ENCODE measurements at places on chromosomes 3 and 15.
A peak's percentile ranks its signal among the peaks of the same experiment; 100 is the strongest.

DNA sequence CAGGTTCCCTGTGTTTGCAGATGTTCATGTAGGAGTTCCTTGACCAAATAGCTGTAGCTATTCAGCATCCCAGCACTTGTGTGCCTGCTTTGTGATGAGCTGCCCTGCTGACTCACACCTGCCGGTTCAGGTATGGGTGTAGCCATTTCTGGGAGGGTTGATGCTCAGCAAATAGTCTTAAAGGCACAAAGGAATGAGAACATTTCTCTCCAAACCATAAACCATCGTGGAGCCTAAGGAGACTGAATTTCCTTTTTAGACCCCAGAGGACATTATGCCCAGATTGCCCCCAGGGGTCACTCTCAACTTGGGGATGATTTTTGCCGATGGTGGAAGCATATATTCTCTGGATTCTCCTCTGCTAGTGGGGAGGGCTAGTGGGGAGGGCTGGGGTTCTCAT, 80.6 kb downstream of the ADAMTSL3 start:
- H3K27ac ChIP-seq = no peak overlapping the region
- H3K36me3 ChIP-seq = no peaks in the 10 kb centered on the region
- DNase-seq = no peak
- H3K27me3 ChIP-seq = no peaks in the 10 kb centered on the region

- H3K4me3 ChIP-seq = no peak overlapping the region
- H3K4me1 ChIP-seq = no peaks in the 10 kb centered on the region
- no peak overlapping the region for H3K27ac ChIP-seq
- no peak for DNase-seq
Measured at GRCh38 chr3:184884359-184885017, 72.5 kb downstream of the VPS8 start.

GRCh38 chr3:26193558-26193957, 403.7 kb downstream of the OXSM start:
- no peak overlapping the region for H3K4me3 ChIP-seq
- H3K27ac ChIP-seq = no peak overlapping the region
- DNase-seq = no peak
- H3K27me3 ChIP-seq = no peaks in the 10 kb centered on the region
- H3K4me1 ChIP-seq = no peaks in the 10 kb centered on the region
- no peaks in the 10 kb centered on the region for H3K36me3 ChIP-seq

GRCh38 chr15:89439764-89440163, 56.6 kb downstream of the RHCG start:
- no peaks in the 10 kb centered on the region for H3K36me3 ChIP-seq
- H3K4me1 ChIP-seq = no peaks in the 10 kb centered on the region
- H3K27me3 ChIP-seq = no peaks in the 10 kb centered on the region
- H3K27ac ChIP-seq = no peak overlapping the region
- DNase-seq = no peak

DNA sequence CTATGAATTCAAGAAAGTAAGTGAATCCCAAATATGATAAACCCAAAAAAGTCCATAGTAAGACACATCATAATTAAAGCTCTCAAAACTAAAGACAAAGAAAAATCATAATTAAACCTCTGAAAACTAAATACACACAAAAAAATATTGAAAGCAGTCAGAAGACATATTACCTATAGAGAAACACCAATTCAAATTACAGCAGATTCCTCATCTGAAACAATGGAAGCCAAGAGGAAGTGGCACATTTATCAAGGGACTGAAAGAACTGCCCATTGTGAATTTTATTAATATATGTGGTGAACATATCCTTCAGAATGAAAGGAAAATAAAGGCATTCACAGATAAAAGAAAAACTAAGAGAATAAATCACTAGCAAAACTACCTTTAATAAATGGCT, 128.2 kb downstream of the SCAPER start:
- H3K4me3 ChIP-seq = no peak overlapping the region
- no peak for DNase-seq
- H3K27me3 ChIP-seq = no peaks in the 10 kb centered on the region

- no peak overlapping the region for H3K4me3 ChIP-seq
- H3K27ac ChIP-seq = no peak overlapping the region
- H3K36me3 ChIP-seq = no peaks in the 10 kb centered on the region
Measured at GRCh38 chr3:143783851-143784370, 64.4 kb downstream of the SLC9A9 start.

DNA sequence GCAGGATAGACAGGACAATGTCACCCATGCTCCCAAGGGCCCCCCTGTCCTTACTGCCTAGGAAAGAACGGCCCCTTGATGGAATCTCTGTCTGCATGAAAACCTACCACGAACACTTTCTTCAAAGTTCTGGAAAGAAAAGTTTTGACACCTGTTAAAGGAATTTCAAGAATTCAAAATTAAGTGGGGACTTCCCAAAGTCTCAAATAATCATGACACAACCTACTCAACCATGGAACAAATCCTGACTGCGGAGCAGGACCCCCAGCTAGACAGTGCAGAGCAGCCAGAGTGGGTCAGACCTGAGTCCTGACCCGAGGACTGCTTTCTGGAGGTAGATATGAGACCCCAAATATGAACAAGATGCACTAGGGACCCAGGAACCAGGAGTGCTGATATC, 245.3 kb upstream of the NSMCE3 start:
- no peaks in the 10 kb centered on the region for H3K27me3 ChIP-seq
- H3K27ac ChIP-seq = no peak overlapping the region

- H3K36me3 ChIP-seq = peaks cover 61% of the 10 kb centered on the region
- no peaks in the 10 kb centered on the region for H3K27me3 ChIP-seq
- DNase-seq = no peak
- H3K4me3 ChIP-seq = no peak overlapping the region
Measured at GRCh38 chr15:58882243-58882642, 51.2 kb downstream of the SLTM start.

GRCh38 chr15:58314593-58315216, 117.1 kb upstream of the LIPC start:
- no peak overlapping the region for H3K4me3 ChIP-seq
- no peaks in the 10 kb centered on the region for H3K4me1 ChIP-seq
- no peak for DNase-seq
- H3K27ac ChIP-seq = no peak overlapping the region

- H3K27me3 ChIP-seq = no peaks in the 10 kb centered on the region
- DNase-seq = no peak
- no peak overlapping the region for H3K4me3 ChIP-seq
- no peak overlapping the region for H3K27ac ChIP-seq
- no peaks in the 10 kb centered on the region for H3K4me1 ChIP-seq
Measured at GRCh38 chr15:63448266-63448665, 56.1 kb upstream of the USP3 start.

GRCh38 chr15:101481381-101481705, 8.2 kb downstream of the PCSK6 start:
- H3K27ac ChIP-seq = no peak overlapping the region
- no peak for DNase-seq
- no peaks in the 10 kb centered on the region for H3K36me3 ChIP-seq
- H3K27me3 ChIP-seq = no peaks in the 10 kb centered on the region
- H3K4me1 ChIP-seq = no peaks in the 10 kb centered on the region

DNA sequence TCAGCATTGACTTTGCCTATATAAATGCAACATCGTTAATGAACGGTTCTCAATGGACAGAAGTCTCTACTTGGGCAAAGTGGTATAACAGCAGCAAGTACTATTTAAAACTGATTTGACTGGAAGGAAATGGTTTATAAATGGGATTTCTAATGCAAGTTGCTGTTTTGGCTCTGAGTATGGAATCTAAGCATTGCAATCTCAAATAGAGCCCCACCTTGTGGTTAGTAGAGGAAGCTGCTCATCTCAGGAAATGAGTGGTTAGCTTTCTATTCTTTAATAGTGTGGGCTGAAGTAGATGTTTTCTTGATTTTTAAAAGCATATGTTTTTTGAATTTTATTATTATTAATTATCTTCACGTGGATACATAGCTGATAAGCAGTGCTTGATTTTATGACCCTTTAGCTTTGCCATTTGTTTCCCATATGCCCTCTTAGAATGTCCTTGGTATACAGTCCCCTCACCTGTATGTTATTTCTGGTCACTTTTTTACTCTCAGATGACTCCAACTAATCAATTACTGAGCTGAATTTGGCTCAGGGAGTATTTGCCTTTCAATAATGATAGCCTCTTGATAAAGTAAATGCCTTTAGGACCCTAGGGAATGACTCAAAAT, 67.1 kb downstream of the OXSM start:
- no peaks in the 10 kb centered on the region for H3K27me3 ChIP-seq
- no peaks in the 10 kb centered on the region for H3K36me3 ChIP-seq
- no peak overlapping the region for H3K4me3 ChIP-seq
- H3K4me1 ChIP-seq = peaks cover 9% of the 10 kb centered on the region
- no peak for DNase-seq

DNA sequence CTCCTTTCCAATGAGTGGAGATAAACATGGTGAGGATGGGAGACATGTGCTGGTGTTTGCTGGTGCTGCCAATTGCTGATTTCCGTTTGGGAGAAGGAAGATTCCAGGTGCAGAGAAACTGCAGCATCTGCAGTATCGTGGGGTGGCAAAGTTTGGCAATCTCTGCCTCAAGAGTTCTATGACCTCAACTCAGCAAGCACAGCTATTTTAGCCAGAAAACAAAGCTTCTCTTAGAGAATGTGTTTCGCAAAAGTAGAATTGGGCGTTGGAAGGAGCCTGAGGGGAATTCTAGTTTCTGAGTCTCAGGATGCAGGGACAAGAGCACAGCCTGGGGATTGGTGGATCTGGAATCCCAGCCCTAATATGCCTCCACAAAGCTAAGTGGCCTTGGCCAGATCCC, 18.2 kb upstream of the SHC4 start:
- H3K4me1 ChIP-seq = peaks cover 24% of the 10 kb centered on the region
- no peaks in the 10 kb centered on the region for H3K27me3 ChIP-seq
- H3K36me3 ChIP-seq = no peaks in the 10 kb centered on the region

GRCh38 chr3:13700889-13701288, 152.0 kb downstream of the FBLN2 start:
- DNase-seq = no peak
- H3K4me1 ChIP-seq = no peaks in the 10 kb centered on the region
- no peaks in the 10 kb centered on the region for H3K27me3 ChIP-seq
- no peak overlapping the region for H3K4me3 ChIP-seq
- no peaks in the 10 kb centered on the region for H3K36me3 ChIP-seq
- H3K27ac ChIP-seq = no peak overlapping the region

- no peak for DNase-seq
- H3K4me1 ChIP-seq = no peaks in the 10 kb centered on the region
- no peaks in the 10 kb centered on the region for H3K27me3 ChIP-seq
- H3K27ac ChIP-seq = no peak overlapping the region
- H3K4me3 ChIP-seq = no peak overlapping the region
Measured at GRCh38 chr3:170524073-170524472, 61.8 kb downstream of the SLC7A14 start.

DNA sequence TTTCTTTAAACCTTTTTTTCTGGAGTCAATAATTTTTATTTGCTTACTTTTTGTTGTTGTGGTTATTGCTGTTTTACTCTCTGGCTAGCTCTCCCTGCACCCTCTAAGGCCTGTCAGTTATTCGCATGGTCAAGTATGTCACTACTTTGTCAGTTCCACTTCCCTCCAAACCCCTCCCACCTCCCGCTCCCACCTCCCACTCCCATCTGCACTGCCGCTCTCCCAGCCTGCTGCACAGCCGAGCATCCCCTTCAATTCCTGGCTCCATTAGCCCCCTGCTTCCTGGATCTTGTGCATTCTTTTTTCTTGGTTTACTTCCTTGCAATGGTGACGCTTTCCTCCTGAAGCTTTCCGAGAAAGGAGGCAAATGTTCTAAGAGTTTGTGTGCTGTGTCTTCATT, 218.0 kb downstream of the XXYLT1 start:
- no peak for DNase-seq
- H3K27ac ChIP-seq = no peak overlapping the region
- no peak overlapping the region for H3K4me3 ChIP-seq
- H3K36me3 ChIP-seq = no peaks in the 10 kb centered on the region
- H3K27me3 ChIP-seq = no peaks in the 10 kb centered on the region

DNA sequence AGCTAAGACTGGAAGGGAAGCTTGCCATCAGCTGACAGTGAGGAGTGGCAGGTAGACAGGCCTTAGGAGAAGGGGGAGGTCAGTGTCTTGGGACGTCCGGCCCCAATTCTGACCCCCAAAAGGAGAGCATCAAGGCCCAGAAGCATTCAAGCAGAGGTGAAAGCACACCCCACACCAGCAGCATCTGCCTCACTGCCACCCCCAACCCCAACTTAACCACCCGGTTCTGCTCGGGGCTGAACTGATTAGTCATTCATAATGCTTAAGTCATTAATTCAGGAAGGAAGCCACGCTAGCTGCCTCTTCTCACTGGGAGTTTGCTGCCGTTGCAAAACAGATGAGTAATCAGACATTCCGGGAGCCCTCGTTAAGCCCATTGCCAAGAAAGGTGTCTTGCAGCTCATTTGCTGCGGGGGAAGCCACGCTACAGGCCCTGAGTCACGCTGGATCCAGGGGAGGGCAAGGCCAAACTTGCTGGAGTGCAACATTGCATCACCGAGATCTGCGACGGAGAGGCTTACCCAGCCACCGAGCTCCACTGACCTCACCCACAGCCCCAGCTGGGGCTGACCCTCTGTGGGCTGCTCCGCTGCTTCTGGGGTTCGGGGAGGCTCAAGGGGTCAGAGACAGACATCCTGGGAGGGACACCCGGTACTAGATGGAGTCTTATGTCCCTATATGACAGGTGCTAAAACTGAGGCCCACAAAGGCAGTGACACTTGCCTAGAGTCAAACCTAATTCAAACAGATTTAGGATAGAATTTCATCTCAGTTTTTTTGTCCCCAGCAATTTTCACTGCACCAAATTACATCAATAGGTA, 46.4 kb upstream of the HES1 start:
- no peaks in the 10 kb centered on the region for H3K36me3 ChIP-seq
- no peak overlapping the region for H3K4me3 ChIP-seq
- no peaks in the 10 kb centered on the region for H3K27me3 ChIP-seq
- H3K4me1 ChIP-seq = peaks cover 4% of the 10 kb centered on the region
- peak; percentile 26 for DNase-seq
- no peak overlapping the region for H3K27ac ChIP-seq

- no peaks in the 10 kb centered on the region for H3K4me1 ChIP-seq
- no peak for DNase-seq
- no peak overlapping the region for H3K4me3 ChIP-seq
- H3K36me3 ChIP-seq = peaks cover 3% of the 10 kb centered on the region
- no peaks in the 10 kb centered on the region for H3K27me3 ChIP-seq
Measured at GRCh38 chr3:16216373-16216935, 42.0 kb downstream of the GALNT15 start.

DNA sequence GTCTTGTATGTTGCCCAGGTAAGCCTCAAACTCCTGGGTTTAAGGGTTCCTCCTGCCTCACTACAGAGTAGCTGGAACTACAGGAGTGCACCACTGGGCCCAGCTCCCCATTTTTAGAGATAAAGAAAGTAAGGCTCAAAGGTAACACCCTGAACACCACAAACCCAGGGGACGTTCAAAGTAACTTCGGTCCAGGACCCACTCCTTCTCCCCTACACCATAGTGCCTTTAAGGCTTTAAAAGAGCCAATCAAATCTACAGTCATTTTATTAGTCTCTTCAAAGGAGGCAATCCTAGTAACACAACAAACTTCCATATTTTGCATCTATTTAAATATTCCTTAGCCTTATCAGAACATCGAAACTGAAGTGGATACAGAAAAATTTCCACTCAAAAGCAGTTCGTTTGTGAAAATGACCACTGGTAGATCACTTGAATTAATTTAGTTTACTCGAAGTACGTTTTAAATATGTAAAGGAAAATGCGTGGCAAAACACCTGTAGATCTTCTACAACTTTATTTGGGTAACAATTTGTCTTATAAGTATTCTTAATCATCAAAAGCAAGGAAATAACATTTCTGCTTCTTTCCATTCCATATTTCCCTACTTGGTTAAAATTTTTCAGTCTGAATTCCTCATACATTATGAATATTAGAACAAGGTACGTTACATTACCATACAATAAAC, 1.8 kb downstream of the STAG1 start:
- peak overlapping the region; percentile 94 for H3K27ac ChIP-seq
- H3K36me3 ChIP-seq = no peaks in the 10 kb centered on the region
- peaks cover 66% of the 10 kb centered on the region for H3K4me1 ChIP-seq
